ENCODE measurements at places on chromosomes 2 and 18.

DNA sequence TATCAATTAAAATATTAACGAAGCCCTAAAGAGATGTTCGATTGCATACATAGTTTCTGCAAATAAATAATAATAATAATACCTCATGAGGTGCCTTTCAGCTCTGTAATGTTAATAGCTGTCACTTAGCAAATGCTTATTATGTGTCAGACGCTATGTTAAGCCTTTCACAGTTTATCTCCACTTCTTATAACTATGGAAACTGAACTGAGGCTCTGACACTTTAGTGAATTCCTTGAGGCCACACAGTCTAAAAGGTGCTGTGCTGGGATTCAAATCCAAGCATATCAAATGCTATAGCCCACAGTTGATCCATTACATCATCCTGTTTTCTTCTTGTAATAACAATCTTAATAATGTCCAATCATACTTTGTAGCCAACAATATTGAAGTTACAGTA, 1571.5 kb upstream of the NXPH2 start:
- DNase-seq = no peak

DNA sequence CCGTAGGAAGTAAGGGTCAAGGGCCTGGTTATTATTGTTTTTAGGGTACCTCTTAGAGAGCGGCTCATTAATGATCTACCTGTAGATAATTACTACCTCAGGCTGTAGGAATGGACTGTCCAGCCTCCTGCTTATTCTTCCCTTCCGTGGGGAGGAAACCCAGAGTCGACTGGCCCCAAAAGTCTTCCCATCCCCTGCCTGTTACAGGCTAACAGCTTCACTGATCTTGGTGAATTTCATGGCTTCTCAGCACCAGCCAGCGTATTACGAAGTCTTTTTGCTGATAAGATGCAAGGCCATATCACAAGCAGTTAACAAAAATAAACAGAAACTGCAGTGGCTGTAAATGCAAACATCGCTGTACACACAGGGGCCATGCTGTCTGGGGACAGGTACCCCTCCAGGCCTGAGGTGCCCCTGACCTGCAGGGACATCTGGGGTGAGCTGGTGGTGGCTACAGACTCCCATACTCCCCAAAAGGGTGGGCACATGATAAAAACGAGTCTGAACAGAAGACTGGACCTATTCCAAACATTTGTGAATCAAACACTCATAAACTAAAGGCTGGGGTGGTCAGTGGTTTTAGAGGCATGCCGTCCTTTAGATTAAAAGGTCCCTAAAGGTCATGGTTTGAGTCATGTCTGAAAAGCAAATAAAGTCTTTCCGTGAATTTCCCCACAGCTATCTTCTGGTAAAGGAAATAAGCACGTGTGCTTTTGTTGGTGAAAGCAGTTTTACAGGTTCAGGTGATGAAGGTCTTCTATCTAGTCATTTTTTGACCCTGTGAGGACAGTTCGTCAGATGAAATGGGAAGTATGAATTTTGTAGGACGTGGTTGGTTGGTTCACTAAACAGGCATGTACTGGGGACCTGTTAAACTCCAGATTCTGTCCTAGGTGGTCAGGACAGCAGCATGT, 36.7 kb downstream of the TTC39C start:
- DNase-seq = no peak

DNA sequence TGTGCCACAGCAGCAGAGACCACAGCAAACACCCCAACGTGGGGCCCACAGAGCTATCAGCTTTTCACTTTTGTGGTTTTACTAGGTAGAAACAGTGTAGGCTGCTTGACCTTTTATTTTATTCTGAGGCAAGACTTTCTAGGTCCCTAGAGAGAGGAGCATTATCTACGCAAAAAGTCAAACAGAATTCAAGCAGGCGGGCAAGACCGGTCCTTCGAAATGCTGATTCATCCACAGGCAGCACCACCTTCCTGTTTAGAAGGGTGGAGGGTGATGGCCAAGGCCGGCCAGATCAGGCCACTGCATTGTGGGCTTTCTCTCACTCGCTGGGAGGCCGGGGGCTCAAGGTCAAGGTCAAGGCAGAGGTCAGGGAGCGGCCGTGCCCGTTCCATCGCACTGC, 573.0 kb downstream of the GALR1 start:
- DNase-seq = no peak

DNA sequence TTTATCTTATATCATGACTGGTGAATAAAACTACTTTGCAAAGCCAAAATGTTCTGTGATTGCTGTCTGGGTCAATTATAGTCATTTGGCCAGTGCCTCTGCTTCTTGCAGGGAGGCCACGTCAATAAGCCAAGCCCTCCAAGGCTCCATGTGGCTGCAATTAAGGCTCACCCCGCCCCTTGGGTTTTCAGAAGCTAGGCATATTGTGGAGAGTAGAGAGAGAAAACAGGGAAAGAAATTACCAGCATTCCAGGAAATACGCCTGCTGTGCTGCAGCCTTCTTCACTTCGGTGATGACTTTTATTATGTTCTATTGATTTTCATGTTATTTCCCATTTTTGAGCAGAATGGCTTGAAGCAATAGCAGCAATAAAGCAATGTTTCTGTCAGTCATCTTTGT, 319.7 kb downstream of the SOX11 start:
- DNase-seq = no peak

- no peak for DNase-seq
Observed at GRCh38 chr2:175737722-175738361, 264.2 kb downstream of the LNPK start.

GRCh38 chr2:227479865-227480475, 8.0 kb downstream of the AGFG1 start:
- DNase-seq = peak; percentile 38

- no peak for DNase-seq
Observed at GRCh38 chr2:215760091-215760490, 253.3 kb downstream of the MREG start.

GRCh38 chr2:234254783-234255521, 204.4 kb downstream of the SPP2 start:
- no peak for DNase-seq

DNA sequence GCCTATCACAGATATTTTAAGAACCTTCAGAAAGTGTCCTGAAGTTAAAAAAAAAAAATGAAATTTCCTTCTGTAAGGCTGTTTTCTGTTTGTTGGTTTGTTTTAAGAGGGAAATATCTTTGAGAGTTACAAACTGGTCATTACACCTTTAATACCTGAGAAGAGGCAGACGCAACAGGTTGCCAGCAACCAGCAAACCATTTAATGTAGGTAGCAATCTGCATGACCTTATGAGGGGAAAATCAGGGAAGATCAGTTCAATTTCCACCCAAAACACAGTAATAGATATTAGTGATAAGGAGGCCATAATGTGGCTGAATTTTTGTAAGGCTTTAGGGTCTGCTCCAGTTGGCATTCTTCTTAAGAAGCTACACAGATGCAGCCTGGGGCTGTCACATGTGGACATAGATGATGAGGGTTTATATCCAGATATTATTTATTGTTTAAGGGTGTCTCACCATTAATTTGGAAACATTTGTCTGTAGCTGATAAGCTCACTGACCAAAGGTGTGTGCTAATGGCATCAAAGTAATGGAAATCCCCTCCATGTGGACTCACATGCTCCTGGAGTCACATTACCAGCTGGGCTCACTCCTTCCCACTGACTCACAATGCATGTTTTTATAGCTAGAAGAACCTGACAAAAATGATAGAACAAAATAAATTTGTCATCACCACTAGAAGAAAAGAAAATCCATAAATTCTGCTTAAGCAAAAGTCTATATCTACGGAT, 83.5 kb upstream of the DTNA start:
- no peak for DNase-seq

GRCh38 chr2:140246957-140247356, 1466.8 kb upstream of the NXPH2 start:
- no peak for DNase-seq

DNA sequence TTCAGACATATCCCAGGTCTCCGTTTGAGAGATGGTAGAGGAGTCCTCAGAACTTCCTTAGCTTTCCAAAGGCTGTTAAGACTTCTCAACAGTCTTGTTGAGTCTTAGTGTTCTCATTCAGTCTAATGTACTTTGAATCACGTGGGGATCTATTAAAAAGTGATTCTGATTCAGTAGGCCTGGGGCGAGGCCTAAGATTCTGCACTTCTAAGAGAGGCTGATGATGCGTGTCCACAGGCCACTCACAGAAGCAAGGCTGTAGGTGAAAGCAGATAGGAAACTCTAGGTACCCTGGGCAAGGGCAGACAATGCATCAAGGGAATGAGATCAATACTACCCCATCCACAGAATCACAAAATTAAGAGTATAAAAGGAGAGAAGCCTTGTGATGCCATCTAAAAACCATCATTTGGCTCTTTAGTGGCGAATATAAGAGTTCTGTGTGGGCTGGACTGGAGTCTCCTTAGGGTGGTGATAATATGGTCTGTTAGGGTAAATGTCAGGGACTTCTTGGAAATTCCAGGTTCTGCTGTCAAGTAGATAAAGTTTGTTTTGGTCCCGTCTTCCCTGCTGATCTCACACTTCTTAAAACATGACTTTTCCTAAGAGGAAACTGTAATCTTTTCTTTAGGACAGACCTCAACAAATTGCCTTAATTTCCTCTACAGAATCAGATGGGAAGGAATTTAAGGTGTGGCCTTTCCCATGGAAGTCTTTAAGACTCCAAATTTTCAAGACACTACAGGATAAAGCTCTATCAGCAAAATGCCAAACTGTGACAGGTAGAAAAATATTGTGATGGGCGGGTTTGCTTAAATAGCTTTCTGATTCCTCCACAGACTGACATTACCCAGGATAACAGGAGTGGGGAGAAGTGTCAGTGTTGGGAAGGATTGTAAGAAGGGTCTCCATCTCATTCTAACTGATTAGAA, 45.7 kb upstream of the NEMP2 start:
- no peak for DNase-seq
